Activated T-helper 2 cell treated with anti-CD3 and anti-CD28 coated beads, Interferon-gamma antibody, Interleukin-2, Interleukin-4, amounts not matched to agents 10 μg/mL and 5 μg/mL and 100 μg/mL, durations not matched to agents 14 hours and 24 hours and 36 hours (primary cell): ENCODE measurements at places on chromosomes 4 and X. TPM values are rescaled to one million over a fixed set of nuclear protein-coding genes. Genes with fewer than 3 reads are reported as not detected.

DNA sequence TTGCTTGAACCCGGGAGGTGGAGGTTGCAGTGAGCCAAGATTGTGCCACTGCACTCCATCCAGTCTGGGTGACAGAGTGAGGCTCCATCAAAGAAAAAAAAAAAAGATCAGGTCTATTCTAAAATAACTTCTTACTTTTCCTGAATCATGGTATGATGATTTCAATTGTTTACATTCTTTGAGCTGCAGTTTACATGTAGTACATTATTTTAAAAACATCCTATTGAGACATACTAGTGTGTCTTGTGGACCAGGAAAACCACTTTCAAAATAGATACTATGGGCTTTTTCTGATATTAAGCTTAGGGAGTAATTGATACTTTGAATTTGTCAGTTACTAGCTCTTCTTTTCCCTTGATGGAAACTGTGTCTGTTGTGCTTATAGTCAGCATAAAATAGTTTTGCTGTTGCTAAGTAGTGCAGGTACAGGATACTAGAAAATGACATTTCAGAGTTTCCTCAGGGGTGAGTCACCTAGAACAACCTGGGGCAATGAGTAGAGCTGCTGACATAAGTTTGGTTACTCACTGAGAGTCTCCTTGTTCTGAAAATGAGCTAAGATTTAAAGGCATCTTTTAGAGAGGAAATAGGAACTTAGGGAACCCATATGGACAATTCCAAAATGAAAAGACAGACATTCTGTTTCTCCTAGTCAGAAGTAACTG, 53.2 kb upstream of the C4orf54 start:
- DNase-seq, result no peak
- no peaks in the 10 kb centered on the region for H3K4me1 ChIP-seq
- H3K36me3 ChIP-seq, result no peaks in the 10 kb centered on the region
- no peak overlapping the region for H3K4me3 ChIP-seq
- H3K27ac ChIP-seq, result no peak overlapping the region
- peaks cover 8% of the 10 kb centered on the region for H3K27me3 ChIP-seq

DNA sequence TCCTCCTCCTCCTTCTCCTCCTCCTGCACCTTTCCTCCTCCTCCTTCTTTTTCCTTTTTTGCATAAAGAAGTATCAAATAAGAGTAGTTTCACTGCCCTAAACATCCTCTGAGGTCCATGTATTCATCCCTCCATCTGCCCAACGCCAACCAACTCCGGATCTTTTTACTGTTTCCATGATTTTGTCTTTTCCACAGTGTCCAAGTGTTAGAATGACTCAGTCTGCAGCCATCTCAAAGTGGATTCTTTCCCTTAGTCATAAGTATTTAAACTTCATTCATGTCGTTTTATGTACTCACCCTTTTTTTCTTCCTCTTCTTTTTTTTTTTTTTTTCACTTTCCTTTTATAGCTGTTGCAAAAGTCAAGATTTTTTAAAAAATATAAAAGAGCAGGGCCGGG, 12.9 kb downstream of the CSF2RA start:
- H3K27ac ChIP-seq, result no peak overlapping the region
- H3K36me3 ChIP-seq, result no peaks in the 10 kb centered on the region
- H3K4me3 ChIP-seq, result no peak overlapping the region
- DNase-seq, result no peak
- peaks cover 16% of the 10 kb centered on the region for H3K27me3 ChIP-seq
- H3K4me1 ChIP-seq, result no peaks in the 10 kb centered on the region

GRCh38 chrX:86887341-86887740, 630.3 kb upstream of the KLHL4 start:
- H3K36me3 ChIP-seq, result no peaks in the 10 kb centered on the region
- no peak overlapping the region for H3K27ac ChIP-seq
- no peaks in the 10 kb centered on the region for H3K27me3 ChIP-seq
- DNase-seq, result no peak

DNA sequence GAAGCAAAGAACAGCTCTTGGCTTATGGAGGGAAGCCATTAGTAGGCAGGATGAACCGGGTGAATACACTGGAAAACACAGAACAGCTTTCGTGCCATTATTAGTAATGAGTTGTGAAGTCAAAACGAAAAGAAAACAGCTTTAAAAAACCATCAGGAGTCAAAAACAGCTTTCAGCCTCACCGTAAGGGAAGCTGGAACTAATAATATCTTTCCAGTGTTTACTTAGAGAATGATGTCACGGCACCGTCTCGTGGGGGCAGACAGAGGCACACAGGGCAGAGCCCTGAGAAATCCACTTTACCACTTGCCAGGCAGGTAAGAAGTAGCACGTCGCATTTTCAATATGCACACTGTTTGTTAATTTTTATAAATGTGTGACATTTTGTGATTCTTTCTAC, 37.9 kb upstream of the HMX1 start:
- DNase-seq, result no peak
- H3K4me3 ChIP-seq, result no peak overlapping the region
- no peaks in the 10 kb centered on the region for H3K36me3 ChIP-seq
- no peak overlapping the region for H3K27ac ChIP-seq

GRCh38 chrX:154046940-154047610, 27.4 kb upstream of the IRAK1 start:
- peaks cover 24% of the 10 kb centered on the region for H3K4me1 ChIP-seq
- DNase-seq, result no peak
- peaks cover 45% of the 10 kb centered on the region for H3K36me3 ChIP-seq
- no peaks in the 10 kb centered on the region for H3K27me3 ChIP-seq
- peak overlapping the region; percentile 7 for H3K27ac ChIP-seq
- H3K4me3 ChIP-seq, result no peak overlapping the region

- no peaks in the 10 kb centered on the region for H3K36me3 ChIP-seq
- no peak for DNase-seq
- no peak overlapping the region for H3K4me3 ChIP-seq
- peaks cover 6% of the 10 kb centered on the region for H3K27me3 ChIP-seq
- no peak overlapping the region for H3K27ac ChIP-seq
- H3K4me1 ChIP-seq, result no peaks in the 10 kb centered on the region
Measured at GRCh38 chr4:164871673-164872072, 5.3 kb upstream of the APELA start.

GRCh38 chr4:101417046-101417445, 69.7 kb upstream of the PPP3CA start:
- H3K36me3 ChIP-seq, result peaks cover 6% of the 10 kb centered on the region
- DNase-seq, result no peak
- H3K4me1 ChIP-seq, result peaks cover 51% of the 10 kb centered on the region
- no peak overlapping the region for H3K27ac ChIP-seq
- peaks cover 10% of the 10 kb centered on the region for H3K27me3 ChIP-seq

- H3K4me3 ChIP-seq, result no peak overlapping the region
- H3K27me3 ChIP-seq, result peaks cover 15% of the 10 kb centered on the region
- DNase-seq, result no peak
Measured at GRCh38 chr4:6228158-6229067, 28.1 kb upstream of the JAKMIP1 start.

GRCh38 chr4:151014521-151015458, at the start of gene LRBA:
LRBA (minus strand) TSS chr4:151015284; CDS start chr4:151014642, 642 bp downstream.
- H3K36me3 ChIP-seq, result peaks cover 22% of the 10 kb centered on the region
- peaks cover 16% of the 10 kb centered on the region for H3K4me1 ChIP-seq
- H3K27me3 ChIP-seq, result no peaks in the 10 kb centered on the region
- peak; percentile 82 for DNase-seq

DNA sequence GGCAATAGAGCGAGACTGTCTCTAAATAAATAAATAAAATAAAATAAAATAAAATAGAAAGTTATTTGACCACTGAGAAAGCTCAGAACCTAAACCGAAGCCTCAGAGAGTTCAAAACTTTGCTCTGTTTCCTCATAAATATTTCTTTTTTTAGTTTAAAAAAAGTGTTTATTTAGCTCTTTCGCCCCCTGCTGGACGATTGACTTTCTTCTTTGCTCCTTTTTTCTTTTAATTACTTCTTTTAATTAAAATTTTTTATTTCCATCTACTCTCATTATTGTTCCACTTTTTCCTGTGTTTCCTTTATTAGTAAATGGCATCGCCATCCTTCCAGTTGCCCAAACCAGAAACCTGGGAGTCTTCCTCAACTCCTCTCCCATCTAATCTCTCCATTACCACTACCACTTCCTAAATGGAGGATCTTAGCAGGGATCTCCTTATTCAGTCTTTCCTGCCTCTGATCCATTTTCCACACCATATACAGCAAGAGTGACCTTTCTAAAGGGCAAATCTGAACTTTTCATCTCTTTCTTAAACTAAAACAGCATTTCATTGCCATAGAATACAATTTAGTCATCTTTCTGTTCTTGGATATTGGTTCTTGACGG, 728 bp upstream of the IL13RA2 start:
- DNase-seq, result no peak
- H3K4me3 ChIP-seq, result no peak overlapping the region
- no peak overlapping the region for H3K27ac ChIP-seq
- H3K27me3 ChIP-seq, result no peaks in the 10 kb centered on the region

DNA sequence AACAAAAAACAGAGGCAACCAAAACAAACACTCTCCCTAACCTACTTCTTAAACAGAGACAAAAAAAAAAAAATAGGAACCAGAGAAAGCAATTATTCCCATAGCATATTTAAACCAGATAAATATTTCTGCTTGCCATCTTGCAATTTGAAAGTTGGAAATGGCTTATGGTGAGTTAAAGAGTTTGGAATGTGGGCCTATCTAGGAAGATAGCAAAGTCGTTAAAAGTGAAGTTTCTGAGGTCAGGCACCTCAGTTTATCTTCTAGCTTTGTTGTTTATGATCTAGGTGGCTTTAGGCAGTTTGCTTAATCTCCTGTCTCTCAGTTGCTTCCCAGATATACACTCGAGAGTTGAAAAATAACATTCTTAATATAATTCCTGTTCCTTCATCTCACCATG, 284.2 kb downstream of the KCNIP4 start:
- no peak overlapping the region for H3K27ac ChIP-seq
- no peaks in the 10 kb centered on the region for H3K4me1 ChIP-seq
- no peak for DNase-seq

DNA sequence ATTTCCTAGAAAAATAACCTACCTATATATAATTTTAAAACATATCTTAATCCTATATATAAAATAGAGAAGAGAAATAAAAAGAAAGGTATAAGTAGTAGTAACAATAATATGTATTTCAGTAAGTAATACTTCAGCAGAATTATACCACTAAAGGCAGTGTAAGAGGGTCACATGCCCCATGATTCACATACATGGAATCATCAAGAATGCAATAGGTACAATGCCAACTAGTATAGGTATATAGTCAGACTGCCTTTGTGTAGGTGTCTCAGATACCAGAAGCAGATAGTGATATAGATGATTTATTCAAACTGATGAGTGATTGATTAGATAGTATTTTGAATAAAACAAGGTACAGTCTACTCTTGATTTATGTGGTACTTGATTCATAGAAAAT, 9.4 kb downstream of the AIMP1 start:
- no peak overlapping the region for H3K27ac ChIP-seq
- H3K4me3 ChIP-seq, result no peak overlapping the region
- no peak for DNase-seq
- peaks cover 46% of the 10 kb centered on the region for H3K36me3 ChIP-seq
- peaks cover 17% of the 10 kb centered on the region for H3K4me1 ChIP-seq

DNA sequence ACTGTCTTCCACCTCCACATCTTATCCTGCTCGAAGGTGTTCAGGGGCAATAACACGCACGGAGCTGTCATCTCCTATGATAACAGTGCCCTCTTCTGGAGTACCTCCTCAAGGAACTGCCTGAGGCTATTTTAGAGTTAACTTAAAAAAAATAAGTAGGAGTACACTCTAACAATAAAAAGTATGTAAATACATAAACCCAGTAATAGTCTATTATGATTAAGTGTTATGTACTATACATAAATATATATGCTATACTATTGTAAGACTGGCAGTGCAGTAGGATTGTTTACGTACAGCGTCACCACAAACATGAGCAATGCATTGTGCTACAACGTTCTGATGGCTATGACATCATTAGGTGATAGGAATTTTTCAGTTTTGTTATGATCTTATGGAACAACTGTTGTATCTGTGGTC, 34.5 kb upstream of the TLR2 start:
- H3K4me1 ChIP-seq, result peaks cover 33% of the 10 kb centered on the region
- no peaks in the 10 kb centered on the region for H3K27me3 ChIP-seq
- no peaks in the 10 kb centered on the region for H3K36me3 ChIP-seq
- DNase-seq, result no peak

DNA sequence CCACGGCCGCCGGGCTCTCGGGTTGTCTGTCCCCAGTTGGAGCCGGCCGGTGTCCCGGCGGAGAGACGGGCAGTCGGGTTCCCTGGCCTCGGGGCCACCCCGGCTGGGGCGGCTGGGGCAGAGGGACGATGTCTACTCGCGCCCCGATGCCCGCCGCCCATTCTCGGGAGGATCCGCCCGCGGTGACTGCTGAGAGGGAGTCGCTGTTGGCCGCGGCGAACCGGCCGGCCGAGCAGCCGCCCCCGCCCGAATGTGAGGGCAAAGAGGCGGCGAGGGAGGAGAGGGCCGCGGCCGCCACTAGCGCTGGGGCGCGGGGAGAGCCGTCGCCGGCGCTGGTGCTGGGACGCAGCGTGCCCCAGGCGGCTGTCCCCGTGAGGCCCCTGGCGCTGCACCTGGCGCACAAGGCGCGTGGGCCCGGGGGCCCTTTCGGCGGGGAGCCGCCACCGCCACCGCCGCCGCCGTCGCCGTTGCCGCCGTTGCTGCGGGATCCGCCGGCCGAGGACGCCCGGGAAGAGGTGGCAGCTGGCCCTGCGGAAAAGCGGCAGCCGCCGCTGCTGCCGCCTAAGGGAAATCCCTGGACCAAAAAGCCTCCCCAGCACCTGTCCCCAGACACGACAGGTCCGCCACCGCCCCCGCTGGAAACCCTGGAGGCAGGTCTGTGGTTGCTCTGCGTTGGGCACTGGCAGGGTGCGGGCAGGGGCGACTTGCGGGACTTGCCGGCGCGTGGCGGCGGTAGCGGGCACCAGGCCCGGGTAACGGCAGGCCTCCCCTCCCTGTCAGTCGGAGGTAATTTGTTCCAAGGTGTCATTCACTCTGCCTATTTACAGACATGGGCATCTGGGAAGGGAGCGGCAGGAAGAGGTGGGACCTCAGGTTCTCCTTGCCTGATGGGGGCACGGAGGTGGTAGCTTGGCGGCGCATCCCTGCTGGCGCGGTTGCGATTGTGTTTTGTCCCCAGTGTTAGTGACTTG, 739 bp downstream of the LARP1B start:
- H3K27me3 ChIP-seq, result no peaks in the 10 kb centered on the region
- peak overlapping the region; percentile 90 for H3K4me3 ChIP-seq
- H3K4me1 ChIP-seq, result peaks cover 12% of the 10 kb centered on the region
- peak overlapping the region; percentile 67 for H3K27ac ChIP-seq
- peak; percentile 52 for DNase-seq

GRCh38 chr4:153318696-153319320, 25.7 kb upstream of the MND1 start:
- DNase-seq, result no peak
- peaks cover 9% of the 10 kb centered on the region for H3K27me3 ChIP-seq
- no peaks in the 10 kb centered on the region for H3K36me3 ChIP-seq
- no peak overlapping the region for H3K27ac ChIP-seq
- H3K4me1 ChIP-seq, result peaks cover 2% of the 10 kb centered on the region
- no peak overlapping the region for H3K4me3 ChIP-seq

The PARM1 gene
- not detected in 2 replicates for total RNA-seq

The SRPK3 gene
- total RNA-seq, result not detected in 2 replicates

The TMPRSS11F gene
- total RNA-seq, result not detected in 2 replicates

The GSX2 gene
- total RNA-seq, result not detected in 2 replicates

The SOWAHD gene
- total RNA-seq, result 0.46 and 0.59 TPM in 2 replicates

The TCEAL9 gene
- 0.73 and 0.97 TPM in 2 replicates for total RNA-seq

The GRIA2 gene
- not detected in 2 replicates for total RNA-seq
